ENCODE measurements at places on chromosomes 13 and 19. TPM values are rescaled to one million over a fixed set of nuclear protein-coding genes. Genes with fewer than 3 reads are reported as not detected.

DNA sequence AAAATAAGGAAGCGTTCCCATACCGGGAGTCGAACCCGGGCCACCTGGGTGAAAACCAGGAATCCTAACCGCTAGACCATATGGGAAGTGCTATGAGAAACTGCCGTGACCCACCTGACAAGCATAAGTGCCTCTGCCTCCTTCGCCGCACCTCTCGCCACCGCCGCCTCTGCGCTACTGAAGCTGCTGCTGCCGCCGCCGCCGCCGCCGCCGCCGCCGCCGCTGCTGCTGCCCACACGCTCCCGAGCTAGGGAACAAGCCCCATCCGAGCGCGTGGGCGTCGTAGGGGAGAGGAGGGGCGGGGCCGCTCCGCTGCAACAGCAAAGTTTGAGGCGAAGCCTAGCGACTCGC, 610 bp upstream of the WBP4 start:
- DNase-seq, result peak; percentile 78

DNA sequence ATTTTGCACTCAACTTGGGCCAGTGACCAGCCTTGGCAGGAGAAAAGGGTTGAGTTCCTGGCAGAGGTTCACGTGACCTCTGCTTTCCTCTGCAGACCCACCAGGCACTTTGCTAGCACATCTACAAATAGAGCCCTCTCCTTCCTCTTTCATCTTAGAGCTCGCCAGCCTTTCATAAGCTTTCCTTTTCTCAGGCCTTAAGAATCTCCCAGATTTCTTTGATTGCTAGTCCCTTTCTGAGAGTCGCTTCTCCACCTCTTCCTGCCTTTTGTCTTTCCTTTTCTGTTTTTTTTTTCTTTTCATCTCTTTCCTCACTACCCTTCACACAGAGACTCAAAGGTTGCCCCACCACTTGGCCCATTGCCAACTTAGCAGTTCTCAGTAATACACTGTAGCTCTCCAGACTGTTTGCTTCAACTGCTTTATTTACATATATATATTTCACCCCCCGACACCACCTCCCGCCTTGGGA, 375.7 kb upstream of the SPRY2 start:
- no peak for DNase-seq

- no peak for DNase-seq
These were observed 1.6 kb upstream of the KANK2 start for GRCh38 chr19:11198769-11199424.

- DNase-seq, result peak; percentile 81
These were observed 3.2 kb downstream of the VSIG10L start for GRCh38 chr19:51338563-51339312.

- DNase-seq, result no peak
These were observed 980.4 kb downstream of the SLITRK5 start for GRCh38 chr13:88651531-88651930.

GRCh38 chr19:4730740-4731171, 7.1 kb upstream of the DPP9 start:
- peak; percentile 36 for DNase-seq

DNA sequence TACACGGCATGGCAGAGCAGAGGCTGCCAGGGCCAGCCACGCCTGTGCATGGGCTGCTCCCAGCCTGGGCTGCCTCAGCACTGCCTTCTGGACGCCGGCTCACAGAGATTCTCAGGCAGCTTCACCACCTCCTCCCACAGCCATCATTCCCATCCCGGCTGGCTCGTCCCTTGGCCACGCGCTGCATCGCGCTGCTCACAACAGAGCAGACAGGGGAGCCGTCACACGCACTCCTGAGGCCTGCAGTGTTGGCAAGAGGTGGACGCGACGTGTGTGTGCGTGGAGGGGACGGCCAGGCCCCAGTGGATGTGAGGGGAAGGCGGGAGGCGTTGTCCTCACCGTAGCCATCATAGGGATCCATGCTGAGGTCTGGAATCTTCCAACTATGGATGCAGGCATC, 7.6 kb upstream of the PRKD2 start:
- DNase-seq, result no peak

DNA sequence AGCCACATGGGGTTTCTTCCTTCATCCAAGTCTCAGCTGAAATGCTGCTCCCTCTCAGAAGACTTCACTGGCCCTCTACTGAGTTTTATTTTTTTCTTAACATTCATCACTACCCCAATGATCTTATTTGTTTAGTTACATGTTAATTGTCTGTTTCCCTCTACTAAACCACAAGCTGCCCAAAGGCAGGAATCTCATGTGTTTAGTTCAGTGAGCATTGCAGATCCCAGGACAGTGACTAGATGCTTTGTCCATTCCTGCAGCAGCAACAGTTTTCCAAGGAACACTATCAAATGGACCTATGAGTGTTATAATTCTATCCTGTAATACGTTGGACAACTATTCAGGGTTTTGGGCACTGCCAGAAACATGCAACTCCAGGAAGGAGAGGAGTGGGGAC, 93.1 kb downstream of the RNASEH2B start:
- DNase-seq, result no peak

DNA sequence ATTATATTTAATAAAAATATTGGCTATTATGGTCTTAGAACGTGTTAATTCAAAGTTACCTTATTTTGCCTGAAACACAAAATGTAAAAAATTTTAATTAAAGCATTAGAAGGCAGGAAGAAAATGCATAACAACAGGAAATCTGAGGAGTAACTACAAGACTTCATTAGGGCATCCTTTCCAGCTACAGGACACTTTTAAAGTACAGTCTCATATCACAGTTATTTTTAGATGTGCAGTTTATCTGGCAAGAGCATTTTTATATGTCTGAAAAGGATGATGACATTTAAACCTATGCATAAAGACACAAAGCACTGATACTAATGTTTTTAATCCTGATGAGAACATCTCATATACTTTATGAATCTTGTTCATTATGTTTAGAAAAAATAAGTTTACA, 247.5 kb downstream of the VWA8 start:
- no peak for DNase-seq

DNA sequence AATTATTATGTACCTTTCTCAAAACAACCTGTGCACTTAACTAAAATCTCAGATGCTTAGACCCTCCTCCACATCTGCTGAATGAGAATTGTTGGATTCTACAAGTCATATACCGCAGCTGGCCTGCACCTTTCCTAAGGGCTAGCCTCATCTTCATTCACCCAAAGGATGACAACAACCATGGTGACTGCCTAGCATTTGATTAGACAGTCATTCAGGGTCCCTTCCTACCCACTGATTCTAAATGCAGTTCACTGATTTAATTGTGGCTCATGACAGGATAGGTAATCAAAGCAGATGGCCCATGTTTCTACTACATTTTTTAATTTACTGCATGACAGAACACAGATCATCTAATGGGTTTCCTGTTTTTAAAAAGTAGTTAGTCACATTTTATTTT, 551.9 kb upstream of the SLC10A2 start:
- DNase-seq, result no peak

DNA sequence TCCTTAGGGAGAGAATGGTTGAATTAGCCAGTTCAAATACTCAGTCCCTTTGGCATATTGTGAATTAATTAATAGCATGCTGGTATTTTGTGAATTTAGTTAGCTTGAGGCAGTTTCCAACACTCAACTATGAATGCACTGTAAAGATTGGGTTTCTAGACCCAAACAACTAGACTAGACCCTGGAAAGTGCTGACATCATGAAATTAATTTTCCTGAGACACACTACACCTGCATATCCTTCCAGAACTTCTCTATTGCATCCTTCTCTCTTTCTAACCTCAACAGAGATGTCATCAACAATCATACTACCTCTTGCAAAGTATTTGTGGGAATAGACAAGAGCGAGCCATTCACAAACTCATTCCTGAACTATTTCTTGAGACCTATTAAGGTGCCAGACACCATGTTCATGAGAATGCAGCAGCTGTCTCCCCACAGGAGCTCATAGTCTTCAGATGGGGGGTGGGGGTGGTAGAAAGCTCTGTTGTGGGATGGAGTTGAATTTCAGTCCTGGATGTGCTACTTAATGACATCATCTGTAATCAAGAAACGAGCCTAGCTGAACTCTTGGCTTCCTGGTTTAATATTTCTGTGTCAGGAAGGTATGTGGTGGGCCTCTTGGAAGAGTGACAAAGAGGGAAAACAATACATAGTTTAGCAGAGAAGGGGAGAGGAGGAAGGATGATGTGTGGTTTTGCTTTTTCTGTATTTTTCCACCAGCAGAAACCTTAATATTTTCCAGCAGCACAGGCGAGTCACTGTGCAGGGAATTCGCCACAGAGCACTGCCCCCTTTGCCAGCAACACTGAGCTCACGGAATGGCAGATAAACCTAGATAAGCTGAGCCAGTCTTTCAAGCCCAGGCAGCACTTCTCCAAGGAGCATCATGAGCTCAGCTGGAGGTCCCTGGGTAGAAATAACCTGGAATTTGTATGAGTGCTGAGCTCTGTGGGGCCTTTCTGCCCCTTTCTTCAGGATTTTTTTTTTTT, 53.1 kb upstream of the CYSLTR2 start:
- no peak for DNase-seq

DNA sequence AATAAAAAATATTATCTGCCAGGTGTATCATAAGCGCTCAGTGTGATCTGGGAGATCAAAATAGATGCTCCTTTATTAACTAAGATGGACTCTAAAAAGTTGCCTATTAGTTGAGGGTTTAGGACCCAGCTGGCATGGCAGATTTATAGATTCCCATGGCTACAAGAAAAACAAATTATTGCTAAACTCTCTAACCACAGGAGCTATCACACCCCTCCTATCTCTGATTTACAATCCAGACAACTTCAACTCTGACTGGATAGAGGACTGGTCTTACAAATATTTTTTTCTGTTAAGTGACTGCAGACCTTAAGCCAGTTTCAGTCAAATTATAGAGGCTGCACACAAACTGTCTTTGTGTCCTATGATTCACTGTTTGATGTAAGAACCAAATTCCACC, 45.4 kb upstream of the MYCBP2 start:
- DNase-seq, result no peak

GRCh38 chr13:34161931-34162543, 344.1 kb downstream of the RFC3 start:
- no peak for DNase-seq

GRCh38 chr13:46622630-46623256, 69.8 kb downstream of the LRCH1 start:
- DNase-seq, result no peak

- no peak for DNase-seq
These were observed 118.2 kb upstream of the ARGLU1 start for GRCh38 chr13:106686163-106686562.

GRCh38 chr13:38664906-38665305, 22.0 kb upstream of the FREM2 start:
- no peak for DNase-seq

PRR12 gene
- 53.7 TPM for total RNA-seq

LPAR2 gene
- total RNA-seq, result 115 TPM

KLK15 gene
- not detected for total RNA-seq

ASPDH gene
- total RNA-seq, result not detected

SIGLEC14 gene
- not detected for total RNA-seq

GSX1 gene
- 11.4 TPM for total RNA-seq

LRG1 gene
- 0.09 TPM for total RNA-seq

Measured in neural crest cell (in vitro differentiated cells).